ENCODE measurements at places on chromosomes 4 and X.

GRCh38 chr4:15649914-15650545 lies 5.1 kb downstream of the FBXL5 start:
- DNase-seq: no peak

DNA sequence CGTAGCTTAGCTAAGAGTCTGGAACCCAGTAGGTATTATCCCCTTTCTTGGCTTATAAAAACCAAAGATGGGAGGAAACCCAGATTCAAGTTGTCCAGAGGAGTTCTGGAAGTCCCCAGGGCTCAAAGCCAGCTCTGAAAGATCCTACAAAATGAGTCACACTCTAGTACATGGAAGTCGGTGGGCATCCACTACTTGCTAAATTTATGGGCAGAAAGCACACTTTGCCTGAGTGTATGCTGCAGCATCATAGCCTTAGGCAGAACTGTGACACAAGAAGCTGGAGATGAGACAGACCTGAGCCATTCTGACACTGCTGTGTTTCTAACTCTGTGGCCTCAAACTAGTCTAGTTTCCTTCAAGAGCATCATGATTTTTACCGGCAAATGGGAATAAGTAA lies 429.3 kb downstream of the AFF2 start:
- DNase-seq: no peak

DNA sequence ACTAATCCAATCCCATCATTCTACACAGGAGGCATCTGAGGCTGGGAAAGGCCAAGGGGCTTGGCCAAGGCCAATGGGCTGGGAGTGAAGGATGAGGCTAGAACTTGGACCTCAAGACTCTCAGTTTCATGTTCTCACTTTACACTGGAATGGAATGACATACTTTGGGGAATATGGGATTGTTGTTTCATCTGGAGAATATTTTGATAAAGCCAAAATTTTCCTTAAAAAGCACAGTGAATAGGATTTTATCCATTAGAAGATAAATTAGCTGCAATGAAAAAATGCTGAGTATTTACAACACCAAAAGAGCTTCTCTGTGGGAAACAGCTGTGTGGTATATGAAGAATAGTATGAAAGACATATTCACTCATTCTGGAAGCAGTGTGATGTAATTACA lies 29.3 kb downstream of the SMIM20 start:
- DNase-seq: no peak

DNA sequence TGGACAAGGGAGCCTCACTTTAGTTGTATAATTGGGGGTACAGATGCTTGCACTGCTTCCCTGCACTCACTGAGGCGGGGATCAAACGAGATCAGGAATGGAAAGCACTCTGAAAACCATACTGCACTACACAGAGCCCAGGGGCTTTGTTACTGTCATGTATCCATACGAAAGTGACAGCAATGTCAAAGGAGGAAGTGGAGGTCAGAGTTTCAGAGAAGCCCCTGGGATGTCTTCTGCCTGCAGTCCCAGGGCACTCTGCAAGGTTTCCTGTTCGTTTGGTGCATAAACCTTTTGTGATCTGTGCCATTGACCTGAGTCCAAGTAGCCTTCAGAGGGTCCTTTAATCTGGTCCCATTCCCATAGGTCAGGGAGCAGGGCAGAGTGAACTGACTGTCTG lies 31.2 kb downstream of the RNF175 start:
- DNase-seq: no peak

GRCh38 chr4:153310793-153311192 lies 33.7 kb upstream of the MND1 start:
- DNase-seq: no peak

- DNase-seq: no peak
Measured at GRCh38 chr4:176638992-176639391, 153.7 kb downstream of the VEGFC start.
